Activated CD8-positive, alpha-beta T cell treated with anti-CD3 and anti-CD28 coated beads for 36 hours (primary cell): ENCODE measurements at places on chromosomes 2 and 18.
A peak's percentile ranks its signal among the peaks of the same experiment; 100 is the strongest.

GRCh38 chr2:134372611-134373131, 118.8 kb downstream of the MGAT5 start:
- H3K27ac ChIP-seq: no peak overlapping the region
- H3K4me3 ChIP-seq: no peak overlapping the region
- no peaks in the 10 kb centered on the region for H3K27me3 ChIP-seq
- no peak for DNase-seq
- H3K36me3 ChIP-seq: peaks cover 8% of the 10 kb centered on the region
- peaks cover 10% of the 10 kb centered on the region for H3K4me1 ChIP-seq

- no peak overlapping the region for H3K27ac ChIP-seq
- DNase-seq: no peak
- H3K36me3 ChIP-seq: peaks cover 29% of the 10 kb centered on the region
- no peak overlapping the region for H3K4me3 ChIP-seq
- H3K4me1 ChIP-seq: peaks cover 2% of the 10 kb centered on the region
These were observed 46.2 kb downstream of the IWS1 start for GRCh38 chr2:127479866-127480743.

- no peak overlapping the region for H3K27ac ChIP-seq
- DNase-seq: peak; percentile 31
- H3K4me3 ChIP-seq: no peak overlapping the region
- peaks cover 5% of the 10 kb centered on the region for H3K4me1 ChIP-seq
These were observed 18.7 kb upstream of the COLEC12 start for GRCh38 chr18:519019-519879.

DNA sequence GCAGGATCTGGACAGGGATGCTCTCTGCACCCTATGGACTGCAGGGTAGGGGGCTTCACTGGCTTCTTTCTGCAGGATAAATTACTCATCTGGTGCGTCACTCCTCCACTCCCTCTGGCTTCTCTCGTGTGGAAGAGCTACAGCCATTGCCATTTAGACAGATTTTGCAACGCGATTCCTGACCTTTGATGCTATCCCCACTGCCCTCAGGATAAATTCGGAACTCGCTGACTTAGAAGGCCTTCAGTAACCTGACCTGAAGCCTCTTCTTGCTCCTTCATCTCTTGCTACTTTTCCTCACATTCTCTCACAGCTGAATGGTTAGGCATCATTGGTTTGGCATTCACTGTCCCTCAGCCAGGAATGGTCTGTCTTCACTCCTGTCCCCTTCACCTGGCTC, 5.3 kb downstream of the NIFK start:
- H3K27ac ChIP-seq: peak overlapping the region; percentile 1
- no peak for DNase-seq
- peaks cover 44% of the 10 kb centered on the region for H3K4me1 ChIP-seq

DNA sequence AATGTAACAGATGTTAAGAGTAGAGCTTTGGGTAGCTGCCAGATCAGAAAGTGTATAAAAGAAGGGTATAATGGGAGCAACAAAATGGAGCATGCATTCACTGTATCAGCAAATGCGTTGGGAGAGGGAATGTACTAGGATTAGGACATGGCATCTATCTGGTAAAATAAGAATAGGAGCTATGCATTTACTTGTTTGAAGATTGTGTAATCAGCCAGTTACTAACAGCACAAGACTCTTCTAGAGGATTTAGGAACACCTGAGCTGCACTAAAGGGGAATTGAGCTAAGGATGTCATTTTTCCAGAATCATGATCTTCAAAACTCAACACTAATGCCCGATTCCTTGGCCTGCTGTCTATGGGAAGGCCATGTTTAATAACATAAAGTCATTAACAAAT, 394.2 kb upstream of the TNP1 start:
- no peaks in the 10 kb centered on the region for H3K36me3 ChIP-seq
- peaks cover 7% of the 10 kb centered on the region for H3K27me3 ChIP-seq
- no peaks in the 10 kb centered on the region for H3K4me1 ChIP-seq
- H3K27ac ChIP-seq: no peak overlapping the region
- no peak overlapping the region for H3K4me3 ChIP-seq
- no peak for DNase-seq

DNA sequence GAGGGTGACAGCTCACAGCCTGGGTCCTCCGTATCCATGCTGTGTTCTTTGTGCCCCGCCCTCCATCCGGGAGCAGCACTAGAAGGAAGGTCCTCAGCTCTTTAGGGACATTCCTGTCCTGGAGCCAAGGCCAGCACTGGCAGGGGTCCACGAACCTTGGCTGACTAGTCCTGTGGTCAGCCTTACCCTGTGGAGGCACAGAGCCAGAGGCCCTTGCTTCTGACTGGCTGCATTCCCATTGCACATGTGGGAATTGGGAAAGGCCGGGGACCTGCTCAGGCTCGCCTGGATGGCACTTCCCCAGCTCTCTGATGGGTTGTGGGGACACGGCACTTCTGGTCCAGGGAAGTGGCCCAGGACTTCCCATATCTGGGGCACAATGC, 24.9 kb upstream of the RHOB start:
- H3K36me3 ChIP-seq: no peaks in the 10 kb centered on the region
- H3K27me3 ChIP-seq: no peaks in the 10 kb centered on the region
- DNase-seq: no peak
- H3K27ac ChIP-seq: no peak overlapping the region
- peaks cover 14% of the 10 kb centered on the region for H3K4me1 ChIP-seq

DNA sequence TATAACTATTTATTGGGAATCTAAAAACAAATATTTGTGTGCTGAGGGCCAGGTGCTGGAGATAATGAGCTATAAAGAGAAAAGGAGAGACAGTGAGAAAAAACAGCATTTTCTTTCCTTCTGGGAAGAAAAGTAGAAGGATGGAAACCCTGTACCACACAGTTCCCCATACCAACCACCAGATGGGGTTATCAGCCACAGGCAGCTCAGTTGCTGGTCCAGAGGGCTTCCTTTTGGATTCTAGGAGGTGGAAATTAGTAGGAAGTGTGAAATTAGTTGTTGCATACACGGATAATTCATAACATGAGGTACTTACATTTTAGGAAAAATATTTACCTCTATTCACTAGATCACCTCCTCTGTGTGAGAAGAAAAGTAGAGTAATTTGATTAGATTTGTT, 237.0 kb upstream of the FOSL2 start:
- H3K4me3 ChIP-seq: no peak overlapping the region
- H3K27ac ChIP-seq: no peak overlapping the region
- peaks cover 44% of the 10 kb centered on the region for H3K36me3 ChIP-seq
- no peaks in the 10 kb centered on the region for H3K4me1 ChIP-seq
- DNase-seq: peak; percentile 17
- H3K27me3 ChIP-seq: no peaks in the 10 kb centered on the region

DNA sequence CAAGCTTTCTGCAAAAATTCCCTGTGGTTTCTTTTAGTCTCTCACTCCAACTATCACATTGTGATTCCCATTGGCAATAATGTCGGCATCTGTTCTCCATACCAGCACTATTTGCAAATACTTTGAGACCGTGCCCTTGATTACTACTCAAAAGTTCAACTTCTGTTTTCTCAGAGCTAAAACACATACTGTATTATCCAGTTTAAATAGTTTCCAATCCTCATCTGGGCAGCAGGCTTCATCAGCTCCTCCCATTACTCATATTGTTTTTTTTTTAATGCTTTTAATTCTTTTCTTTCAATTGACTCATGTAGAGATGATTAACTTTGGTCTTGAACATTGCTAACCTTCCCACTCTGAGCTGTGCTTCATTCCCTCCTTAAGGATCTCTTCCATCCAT, 135.8 kb downstream of the METTL8 start:
- no peaks in the 10 kb centered on the region for H3K36me3 ChIP-seq
- H3K27me3 ChIP-seq: no peaks in the 10 kb centered on the region
- no peak overlapping the region for H3K4me3 ChIP-seq
- H3K27ac ChIP-seq: no peak overlapping the region

DNA sequence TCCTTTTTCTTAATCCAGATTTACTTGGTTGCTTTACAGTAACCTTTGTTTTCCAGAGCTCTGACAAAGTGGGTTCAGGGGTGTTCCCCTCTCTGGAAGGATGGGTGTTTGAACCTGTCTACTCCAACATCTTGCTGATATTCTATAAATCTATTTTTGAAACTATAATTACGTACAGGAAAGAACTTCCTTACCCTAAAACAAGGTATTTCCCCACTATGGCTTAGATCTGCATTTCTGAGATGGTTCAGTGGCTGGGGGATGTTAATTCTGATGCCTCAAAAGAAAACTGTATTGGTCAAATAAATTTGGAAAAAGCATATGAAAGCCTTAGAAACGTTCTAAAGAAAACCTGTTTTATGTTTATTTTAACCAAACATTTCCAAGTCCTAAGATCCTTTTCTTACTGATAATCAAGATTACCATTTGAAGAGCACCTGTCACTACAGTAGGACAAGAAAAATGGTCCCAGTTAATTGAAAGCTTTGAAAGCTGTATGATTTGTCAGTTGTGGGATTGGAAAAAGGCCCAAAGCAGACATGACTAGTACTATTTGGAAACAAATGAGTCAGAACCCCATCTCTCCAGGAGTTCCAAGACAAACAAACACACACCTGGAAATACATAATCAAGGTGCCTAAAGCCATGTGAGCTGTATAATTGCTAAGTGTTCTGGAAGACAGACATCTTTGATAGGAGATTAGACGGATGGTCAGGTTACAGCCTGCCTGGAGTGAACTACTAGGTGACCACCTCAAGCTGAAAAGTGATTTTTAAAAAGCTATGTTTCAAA, 57.5 kb downstream of the KDM3A start:
- peaks cover 17% of the 10 kb centered on the region for H3K4me1 ChIP-seq
- no peak for DNase-seq
- H3K27me3 ChIP-seq: no peaks in the 10 kb centered on the region
- peak overlapping the region; percentile 53 for H3K27ac ChIP-seq
- H3K4me3 ChIP-seq: no peak overlapping the region
- H3K36me3 ChIP-seq: peaks cover 92% of the 10 kb centered on the region

- peaks cover 41% of the 10 kb centered on the region for H3K4me1 ChIP-seq
- no peak overlapping the region for H3K27ac ChIP-seq
- peaks cover 6% of the 10 kb centered on the region for H3K27me3 ChIP-seq
- H3K4me3 ChIP-seq: no peak overlapping the region
- DNase-seq: no peak
These were observed 246.0 kb upstream of the CXCR4 start for GRCh38 chr2:136363900-136364299.
